Thoracic aorta (tissue), 2 donors: ENCODE measurements at places on chromosomes 12 and 14. TPM values are rescaled to one million over a fixed set of nuclear protein-coding genes. Genes with fewer than 3 reads are reported as not detected.

Gene KTN1
- total RNA-seq = 122 TPM

Gene AQP5
- 0.54 TPM for total RNA-seq

Gene AKAP5
- 2.8 TPM for total RNA-seq

Gene TMCC3
- 6.9 TPM for total RNA-seq

Gene LRRC10
- total RNA-seq = not detected

Gene NELL2
- total RNA-seq = 6.0 TPM

Gene TMEM30B
- total RNA-seq = 51.0 TPM

Gene SALL2
- total RNA-seq = 4.9 TPM

Gene KRT71
- total RNA-seq = not detected

Gene P3H3
- 66.1 TPM for total RNA-seq
